Activated T-cell treated with anti-CD3 and anti-CD28 coated beads, Interleukin-2, amount 50 U/mL, for 48 hours (primary cell): ENCODE measurements at places on chromosomes 5 and 9.

- no peak for DNase-seq
Measured at GRCh38 chr9:132853482-132853881, 24.6 kb downstream of the AK8 start.

DNA sequence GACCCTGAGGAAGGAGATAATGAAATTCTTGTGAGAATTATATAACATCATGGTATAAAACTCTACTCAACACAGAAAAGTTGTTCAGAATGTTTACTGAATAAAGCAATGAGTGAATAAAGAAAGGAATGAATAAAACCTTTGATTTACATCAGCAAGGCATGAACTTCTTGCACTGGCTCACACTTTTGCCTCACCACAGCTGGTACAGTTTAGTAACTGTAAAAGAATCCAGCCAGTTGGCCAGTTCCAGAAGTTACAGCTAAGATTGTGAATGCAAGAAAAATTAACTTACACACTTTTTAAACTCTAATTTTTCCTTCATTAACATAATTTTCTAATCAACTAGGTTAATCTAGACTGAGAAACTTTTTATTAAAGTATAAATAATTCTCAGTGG lies 490.9 kb downstream of the NFIB start:
- DNase-seq, result no peak

DNA sequence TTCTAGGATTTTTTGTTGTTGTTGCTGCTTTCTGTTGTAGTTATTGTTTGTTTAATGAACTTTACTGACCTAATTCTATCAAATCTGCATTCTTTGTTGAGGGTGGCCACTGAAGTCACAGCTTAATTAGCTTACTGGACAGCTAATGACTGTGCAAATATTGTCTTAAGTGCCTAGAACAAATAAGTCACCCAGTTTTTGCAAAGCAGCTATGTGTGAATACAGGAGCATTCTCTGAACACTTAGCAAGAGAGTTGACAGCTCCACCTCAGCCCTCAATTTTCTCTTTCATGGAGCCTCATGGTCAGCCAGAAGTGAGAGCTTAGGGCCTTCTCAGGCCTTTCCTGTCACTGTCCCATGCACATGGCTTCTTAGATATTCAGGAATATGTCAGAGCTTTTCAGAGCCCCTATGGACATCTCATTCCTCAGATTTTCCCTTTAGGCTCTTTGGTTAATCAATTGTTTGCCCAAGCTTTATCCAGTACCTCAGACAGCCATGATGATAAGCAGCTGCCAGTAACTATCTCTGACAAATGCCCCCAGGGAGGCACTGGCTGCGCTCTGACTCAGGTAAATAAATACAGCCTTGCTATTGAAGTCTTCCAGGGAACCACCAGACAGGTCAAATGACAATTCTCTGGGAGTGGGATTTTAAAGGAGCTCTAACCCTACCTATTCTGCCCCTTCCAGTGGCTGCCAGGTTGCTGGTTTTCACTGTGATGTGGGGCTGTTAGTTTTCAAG lies 241.4 kb upstream of the IL12B start:
- DNase-seq, result no peak

DNA sequence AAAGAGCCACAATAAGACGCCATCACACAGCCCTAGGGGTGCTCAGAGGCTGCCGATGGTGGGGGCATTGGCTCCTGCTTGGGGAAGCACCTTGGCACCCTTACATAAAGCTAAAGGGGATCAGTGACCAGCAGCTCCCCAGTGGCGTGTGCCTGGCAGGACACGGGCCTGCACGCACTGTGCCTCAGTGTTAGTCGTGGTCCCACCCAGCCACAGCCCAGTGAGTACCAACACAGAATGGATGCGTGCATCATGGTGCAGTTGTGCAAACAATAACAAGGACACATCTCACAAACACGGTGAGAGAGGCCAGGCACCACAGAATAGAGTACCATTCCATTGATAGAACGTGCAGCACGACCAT lies 103.2 kb downstream of the WNK2 start:
- DNase-seq, result no peak

DNA sequence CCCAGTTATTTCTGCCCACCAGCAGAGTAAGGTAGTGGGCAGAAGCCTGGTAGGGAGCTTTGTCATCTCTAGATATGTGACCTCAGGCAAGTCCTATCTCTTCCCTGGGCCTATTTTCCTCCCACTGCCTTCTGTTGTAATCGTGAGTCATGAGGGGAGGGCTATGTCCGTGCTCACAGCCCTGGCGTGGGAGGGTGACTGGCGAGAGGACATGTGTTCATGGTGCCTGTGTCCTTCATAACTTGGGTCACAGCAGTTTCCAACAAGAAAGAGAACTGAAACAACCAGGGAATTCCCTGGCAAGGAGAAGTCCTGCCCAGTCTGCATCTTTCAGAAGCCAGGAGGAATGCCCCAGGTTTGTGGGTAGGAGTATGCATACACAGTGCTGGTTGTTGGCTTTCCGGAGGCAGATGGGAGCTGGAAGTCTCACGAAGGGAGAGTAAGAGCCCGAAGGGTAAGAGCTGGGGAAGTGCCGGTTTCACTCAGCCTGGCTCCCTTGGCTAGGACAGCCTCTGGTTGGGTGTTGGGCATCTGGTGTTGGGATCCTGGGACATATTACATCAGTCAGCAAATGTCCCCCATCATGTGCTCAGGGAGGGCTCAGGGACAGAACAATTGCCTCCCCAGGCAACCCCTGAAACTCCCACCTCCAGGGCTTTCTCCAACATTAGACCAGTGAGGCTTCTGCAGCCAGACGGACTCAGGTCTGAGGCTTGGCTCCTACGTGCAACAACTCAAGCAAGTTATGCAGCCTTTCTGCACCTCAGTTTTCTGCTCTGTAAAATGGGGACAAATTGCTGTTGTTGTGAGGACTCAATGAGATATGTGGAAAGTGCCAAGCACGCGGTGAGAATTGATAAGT lies 4.3 kb upstream of the TIFAB start:
- no peak for DNase-seq

DNA sequence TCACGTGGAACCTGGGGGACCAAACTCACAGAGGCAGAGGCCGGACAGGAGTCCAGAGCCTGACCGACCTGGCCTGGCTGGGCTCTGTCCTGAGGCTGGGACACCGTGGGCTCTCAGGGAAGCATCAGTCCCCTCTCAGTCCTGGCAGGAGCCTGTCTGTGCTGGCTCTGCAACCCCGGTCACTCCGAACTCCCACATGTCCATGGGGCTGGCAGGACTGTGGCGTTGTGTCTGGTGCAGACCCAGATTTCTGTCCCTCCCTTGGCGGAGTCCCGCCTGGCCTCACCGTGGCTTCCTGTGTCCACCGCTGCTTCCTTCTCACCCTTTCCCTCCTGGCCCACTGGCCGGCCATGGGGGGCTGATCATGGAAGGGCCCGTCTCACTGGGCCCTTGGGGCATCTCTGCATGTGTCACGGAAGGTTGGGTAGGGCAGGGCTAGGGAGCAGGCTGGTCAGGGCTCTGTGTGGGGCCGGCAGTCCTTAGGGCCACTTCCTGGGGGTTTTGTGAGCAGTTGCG lies 68.8 kb downstream of the RXRA start:
- no peak for DNase-seq

DNA sequence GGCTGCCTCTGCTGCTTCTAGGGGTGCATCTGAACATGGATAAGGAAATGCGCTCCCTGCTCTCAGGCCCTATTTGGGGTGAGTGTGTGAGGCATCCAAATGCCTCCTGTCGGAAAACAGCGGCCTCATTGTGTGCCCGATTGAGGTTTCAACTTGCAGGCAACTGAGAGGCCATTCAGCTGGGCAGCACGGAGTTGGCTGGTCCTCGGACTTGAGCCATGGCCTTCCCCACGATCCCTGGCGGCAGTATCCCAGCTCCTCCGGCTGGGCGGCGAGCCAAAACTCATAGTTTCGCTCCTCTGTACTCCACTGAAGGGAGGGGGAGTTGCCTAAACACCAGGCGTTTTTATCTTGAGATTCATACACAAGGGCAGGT lies 597.3 kb upstream of the SGCD start:
- no peak for DNase-seq

DNA sequence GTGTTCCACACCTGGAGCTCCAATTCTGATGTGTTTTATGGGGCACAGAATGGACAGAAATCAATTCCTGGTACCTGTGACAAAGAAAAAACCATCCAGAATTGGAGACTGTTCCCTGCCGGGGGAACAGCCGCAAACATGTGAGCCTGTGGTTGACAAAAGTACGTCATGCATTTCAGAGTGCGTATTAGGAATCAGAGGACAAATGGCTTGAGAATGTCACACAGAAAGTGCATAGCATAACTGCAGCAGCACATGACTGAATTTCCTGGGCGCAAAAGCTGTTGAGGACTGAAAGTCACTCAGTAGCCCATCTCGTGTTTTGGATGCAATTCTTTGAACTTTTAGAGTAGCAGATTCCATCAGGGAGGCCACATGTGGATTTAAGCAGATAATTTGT lies 85.1 kb downstream of the TRIO start:
- DNase-seq, result no peak

DNA sequence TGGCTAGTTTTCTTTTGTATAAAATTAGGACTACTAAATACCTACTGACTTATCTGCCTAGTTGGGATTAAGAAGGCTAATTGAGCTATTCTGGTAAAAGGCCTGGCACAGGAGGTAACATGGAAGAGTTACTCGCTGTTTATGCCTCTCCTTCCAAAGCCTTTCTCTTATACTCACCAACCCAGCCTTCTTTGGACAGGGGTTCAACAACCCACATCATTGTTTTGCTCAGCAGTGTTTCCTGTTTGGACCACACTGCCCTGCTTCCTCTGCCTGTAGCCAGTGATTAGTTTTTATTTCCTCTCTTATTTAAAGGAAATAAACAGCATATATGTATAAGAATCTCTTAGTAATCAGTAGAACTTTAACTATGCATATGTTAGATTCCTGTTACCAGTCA lies 85.1 kb upstream of the TLX3 start:
- no peak for DNase-seq

GRCh38 chr5:178236679-178237078 lies 4.1 kb upstream of the PHYKPL start:
- no peak for DNase-seq

DNA sequence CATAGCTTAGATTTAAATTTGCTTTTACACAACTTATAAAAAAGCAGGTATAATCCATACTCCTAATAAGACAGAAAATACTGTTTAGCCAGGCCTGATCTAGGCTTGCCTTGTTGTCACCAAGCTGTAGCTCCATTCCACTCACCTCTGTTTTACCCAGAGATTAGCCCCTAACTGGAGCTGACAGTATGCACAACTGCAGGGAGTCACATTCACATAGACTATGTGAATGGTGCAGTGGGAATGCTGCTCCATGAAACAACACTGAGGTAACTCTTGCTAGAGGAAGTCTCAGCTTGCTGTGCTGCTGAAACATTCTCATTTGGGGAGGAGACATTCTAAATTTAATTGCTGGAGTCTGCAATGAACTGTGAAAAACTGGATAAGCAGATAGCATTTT lies 209.1 kb downstream of the TMEM232 start:
- no peak for DNase-seq

DNA sequence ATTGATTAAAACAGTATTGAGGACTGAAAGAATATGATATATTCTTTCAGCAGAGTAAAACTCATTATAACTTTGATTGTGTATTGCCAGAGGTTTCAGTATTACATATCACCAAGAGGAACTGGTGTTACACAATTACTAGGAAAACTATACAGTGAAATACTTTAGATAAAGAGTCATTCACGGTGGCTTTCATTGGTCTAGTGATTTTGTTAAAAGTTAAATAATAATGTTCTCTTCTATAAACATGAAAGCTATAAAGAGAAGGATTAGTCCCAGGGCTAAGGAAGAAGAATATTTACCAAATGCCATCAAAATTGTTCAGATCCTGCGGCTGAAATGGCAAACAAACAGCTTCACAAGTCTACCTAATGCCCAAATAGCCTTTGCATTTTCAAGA lies 306.2 kb downstream of the SEMA5A start:
- DNase-seq, result no peak

DNA sequence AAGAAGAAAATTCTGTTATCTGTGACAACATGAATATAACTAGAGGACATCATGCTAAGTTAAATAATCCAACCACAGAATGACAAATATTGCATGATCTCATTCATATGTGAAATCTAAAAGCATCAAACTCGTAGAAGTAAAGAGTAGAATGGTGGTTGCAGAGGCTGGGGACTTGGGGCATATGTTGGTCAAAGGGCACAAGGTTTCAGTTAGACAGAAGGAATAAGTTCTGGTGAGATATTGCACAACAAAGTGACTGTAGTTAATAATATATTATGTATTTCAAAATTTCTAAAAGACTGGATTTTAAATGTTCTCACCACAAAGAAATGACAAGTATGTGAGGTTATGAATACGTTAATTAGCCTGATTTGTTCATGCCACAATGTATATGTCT lies 24.8 kb downstream of the GRIA1 start:
- DNase-seq, result no peak

- no peak for DNase-seq
Measured at GRCh38 chr5:35302544-35302943, 72.3 kb upstream of the PRLR start.

- peak; percentile 63 for DNase-seq
Measured at GRCh38 chr5:180209137-180209581, at the start of gene RASGEF1C. Gene RASGEF1C (minus strand): TSS chr5:180209211. CDS start chr5:180138052, 71,159 bp downstream.

- no peak for DNase-seq
Measured at GRCh38 chr5:125346316-125346715, 599.9 kb upstream of the ZNF608 start.

DNA sequence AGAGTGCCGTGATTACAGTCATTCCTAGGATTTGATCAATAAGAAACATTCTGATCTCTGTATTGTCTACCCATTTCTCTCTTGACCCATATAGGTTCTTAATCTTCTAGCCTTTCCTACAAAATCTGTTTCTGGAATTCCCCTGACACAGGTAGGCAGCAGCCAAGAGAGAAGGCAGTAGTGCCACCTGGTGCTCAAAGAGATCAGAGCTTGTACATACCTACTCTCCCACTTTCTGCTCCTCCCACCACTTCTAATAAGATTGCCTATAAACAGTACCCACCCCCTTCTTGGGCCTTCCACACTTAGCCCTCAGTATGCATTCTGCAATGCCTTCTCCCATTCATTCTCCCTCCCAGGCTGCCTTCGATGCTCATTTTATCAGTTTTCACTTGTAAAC lies 117.4 kb upstream of the RORB start:
- DNase-seq, result no peak
